DMS79 treated with DMSO at 0.1 percent for 48 hours (cell line): ENCODE measurements at places on chromosomes 3 and 15.

DNA sequence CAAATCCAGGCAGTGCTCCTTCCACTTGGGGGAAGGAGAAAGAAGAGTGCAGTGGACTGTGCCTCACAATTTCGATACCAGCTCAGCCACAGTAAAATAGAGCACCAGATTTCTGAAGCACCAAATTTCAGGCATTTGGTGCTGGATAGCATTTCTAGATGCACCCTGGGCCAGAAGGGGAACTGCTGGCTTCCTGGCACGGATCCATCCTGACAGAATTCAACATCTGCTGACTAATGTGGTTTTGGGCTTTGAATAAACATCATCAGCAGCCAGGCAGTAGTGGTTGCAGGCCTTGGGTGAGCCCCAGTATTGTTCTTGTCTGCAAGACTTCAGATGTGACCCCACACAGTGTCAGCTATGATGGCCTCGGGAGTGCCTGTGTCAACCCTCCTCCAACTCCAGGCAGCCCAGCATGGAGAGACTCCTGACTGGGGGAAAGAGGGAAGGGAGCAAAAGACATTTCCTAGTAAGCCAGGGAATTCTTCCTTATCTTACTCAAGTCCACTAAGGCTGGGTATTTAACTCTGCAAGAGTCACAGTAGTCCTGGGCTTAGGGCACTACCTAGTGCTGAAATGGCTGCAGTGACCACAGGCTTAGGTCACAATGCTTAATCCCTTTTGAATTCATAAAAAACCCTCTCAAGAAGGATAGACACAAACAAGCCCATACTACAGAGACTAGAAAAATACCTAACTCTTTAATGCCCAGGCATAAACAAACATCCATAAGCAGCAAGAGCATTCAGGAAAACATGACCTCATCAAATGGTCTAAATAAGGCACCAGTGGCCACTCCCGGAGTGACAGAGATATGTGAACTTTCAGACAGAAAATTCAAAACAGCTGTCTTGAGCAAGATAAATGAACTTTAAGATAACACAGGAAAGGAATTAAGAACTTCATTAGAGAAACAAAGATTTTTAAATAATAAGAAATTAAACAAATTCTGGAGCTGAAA is 74.7 kb downstream of the SPATA16 start:
- DNase-seq = no peak

- no peak for DNase-seq
Measured at GRCh38 chr3:109191421-109191820, 54.9 kb downstream of the C3orf85 start.

- DNase-seq = no peak
Measured at GRCh38 chr3:14915636-14916222, 31.7 kb upstream of the NR2C2 start.

GRCh38 chr3:31661993-31662670 is 129.4 kb downstream of the STT3B start:
- no peak for DNase-seq

- no peak for DNase-seq
Measured at GRCh38 chr3:4704552-4704951, 211.4 kb downstream of the ITPR1 start.

DNA sequence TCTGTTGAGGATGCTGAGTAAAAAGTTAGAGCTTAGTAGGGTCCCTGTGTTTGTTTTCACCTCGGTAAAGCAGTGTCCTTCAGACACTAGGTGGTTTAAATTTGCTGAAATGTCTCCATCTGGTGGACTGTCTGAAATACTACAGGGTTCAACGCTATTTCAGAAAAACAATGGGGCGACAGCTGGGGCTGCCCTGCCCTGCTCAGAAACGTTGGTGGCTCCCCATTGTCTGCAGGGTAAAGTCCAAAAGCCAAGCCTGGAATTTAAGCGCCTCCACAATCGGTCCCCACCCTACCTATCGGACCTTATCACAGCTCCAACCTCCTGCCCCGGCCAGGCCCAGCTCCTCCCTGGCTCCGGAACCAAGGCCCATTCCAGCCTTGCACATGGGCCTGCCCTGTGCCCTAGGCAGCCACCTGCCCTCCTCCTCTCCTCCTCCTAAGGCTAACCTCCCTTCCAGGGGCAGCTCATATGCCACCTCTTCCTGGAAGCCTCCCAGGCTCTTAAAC is 4.3 kb upstream of the TSEN2 start:
- peak; percentile 1 for DNase-seq

DNA sequence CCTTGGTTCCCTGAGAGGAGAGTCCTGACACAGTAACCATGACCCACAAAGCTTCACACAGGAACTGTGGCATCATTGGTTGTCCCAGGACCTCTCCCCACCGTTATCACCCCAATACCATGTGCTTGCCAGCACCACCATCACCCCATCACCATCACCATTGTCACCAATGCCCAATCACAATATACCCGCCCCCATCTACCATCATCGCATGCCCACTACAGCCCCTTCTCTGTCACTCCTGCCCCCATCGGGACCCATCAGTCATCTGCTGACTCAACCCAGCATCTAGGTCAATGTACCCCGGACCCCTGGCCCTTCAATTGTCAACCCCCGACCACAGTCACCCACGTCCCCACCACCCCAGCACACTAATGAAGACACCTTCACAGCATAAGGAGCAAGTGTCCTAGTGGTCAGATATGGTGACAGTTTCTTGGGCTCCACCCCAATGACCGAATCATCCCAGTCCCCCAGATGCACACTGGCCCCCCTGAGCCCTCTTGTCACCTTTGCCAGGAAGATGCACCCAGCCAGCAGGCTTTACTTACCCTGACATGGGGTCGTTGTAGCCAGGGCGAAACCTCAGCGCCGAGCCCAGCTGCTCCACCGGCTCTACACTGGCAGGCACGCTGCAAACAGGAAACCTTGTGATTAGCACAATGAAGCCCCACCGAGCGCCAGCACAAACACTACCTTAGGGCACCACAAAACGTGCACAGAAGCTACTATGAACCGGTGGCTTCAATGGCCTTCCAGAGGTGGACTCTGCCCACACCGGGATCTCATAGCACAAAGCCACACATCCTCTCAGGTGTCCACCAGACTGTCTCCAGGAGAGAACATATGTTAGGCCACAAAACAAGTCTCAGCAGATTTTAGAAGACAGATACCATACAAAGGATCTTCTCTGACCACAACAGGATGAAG is 25.1 kb downstream of the SHISA5 start:
- DNase-seq = no peak

DNA sequence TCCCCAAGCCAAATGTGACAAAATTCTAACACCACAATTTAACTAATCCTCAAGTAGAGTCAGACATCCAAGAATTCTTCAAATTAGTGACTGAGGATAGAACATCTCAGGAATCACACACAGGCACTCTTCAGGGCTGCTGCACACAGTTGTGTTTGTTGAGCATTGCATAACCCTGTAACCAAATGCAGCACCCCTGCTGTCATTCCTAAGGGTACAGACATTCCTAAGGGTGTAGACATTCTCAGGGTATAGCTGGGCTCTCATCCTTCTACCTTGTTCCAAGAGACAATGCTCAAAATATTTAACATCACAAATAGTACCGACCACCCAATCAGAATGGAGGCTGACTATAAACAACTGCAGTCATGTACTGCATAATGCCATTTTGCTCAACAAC is 107.1 kb upstream of the UBE2E2 start:
- no peak for DNase-seq

DNA sequence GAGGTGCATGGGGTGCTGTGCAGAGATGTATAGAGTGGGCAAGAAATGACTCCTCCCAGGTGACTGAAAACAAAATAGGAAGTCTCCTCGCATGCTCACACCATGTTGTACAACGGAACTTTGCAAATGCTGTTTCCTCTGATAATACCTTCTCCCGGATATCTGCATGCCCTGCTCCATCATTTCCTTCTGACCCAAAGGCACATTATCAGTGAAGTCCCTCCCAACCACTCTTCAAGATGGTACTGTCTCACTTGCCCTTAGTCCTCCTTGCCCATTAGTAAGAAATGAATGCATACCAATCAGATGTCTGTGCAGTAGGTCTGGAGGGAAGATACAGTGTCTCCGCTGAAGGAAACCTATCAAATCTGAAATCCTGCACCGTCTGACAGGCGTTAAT is 12.0 kb downstream of the TMED3 start:
- DNase-seq = no peak

DNA sequence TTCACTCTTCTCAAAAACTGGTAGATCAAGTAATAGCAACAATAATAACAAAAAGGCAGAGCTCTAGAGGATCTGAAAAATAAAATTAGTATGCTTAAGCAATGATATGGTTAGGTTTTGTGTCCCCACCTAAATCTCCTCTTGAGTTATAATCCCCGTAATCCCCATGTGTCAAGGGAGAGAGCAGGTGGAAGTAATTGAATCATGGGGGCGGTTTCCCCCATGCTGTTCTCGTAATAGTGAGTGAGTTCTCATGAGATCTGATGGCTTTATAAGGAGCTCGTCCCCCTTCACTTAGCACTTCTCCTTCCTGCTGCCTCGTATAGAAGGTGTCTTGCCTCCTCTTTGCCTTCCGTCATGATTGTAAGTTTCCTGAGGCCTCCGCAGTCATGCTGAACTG is 60.2 kb upstream of the ABHD2 start:
- no peak for DNase-seq

GRCh38 chr15:32099097-32099785 is 68.9 kb downstream of the CHRNA7 start:
- no peak for DNase-seq
